Heart right ventricle (tissue), 16 donors: ENCODE measurements at places on chromosomes 5 and 9. TPM values are rescaled to one million over a fixed set of nuclear protein-coding genes. Genes with fewer than 3 reads are reported as not detected.

DNA sequence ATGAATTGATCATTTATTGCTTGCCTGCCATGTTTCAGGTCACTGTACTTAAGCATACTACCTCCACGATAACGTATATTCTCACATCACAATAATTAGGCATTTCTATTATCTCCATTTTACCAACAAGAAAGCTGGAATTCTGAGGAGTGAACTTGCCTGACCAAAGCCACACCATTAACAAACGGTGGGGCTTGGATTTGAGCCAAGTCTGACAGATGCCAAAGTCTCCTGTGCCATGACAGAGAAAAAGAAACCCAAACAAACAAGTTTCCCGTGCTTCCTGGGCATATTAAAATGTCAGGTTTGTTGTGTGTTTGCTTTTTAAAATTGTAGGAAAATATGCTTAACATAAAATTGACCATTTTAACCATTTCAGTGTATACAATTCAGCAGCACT, 40.8 kb upstream of the KCNV2 start:
- H3K4me3 ChIP-seq, result no peak overlapping the region
- H3K27ac ChIP-seq, result no peak overlapping the region
- no peaks in the 10 kb centered on the region for H3K27me3 ChIP-seq
- H3K4me1 ChIP-seq, result peaks cover 6% of the 10 kb centered on the region

DNA sequence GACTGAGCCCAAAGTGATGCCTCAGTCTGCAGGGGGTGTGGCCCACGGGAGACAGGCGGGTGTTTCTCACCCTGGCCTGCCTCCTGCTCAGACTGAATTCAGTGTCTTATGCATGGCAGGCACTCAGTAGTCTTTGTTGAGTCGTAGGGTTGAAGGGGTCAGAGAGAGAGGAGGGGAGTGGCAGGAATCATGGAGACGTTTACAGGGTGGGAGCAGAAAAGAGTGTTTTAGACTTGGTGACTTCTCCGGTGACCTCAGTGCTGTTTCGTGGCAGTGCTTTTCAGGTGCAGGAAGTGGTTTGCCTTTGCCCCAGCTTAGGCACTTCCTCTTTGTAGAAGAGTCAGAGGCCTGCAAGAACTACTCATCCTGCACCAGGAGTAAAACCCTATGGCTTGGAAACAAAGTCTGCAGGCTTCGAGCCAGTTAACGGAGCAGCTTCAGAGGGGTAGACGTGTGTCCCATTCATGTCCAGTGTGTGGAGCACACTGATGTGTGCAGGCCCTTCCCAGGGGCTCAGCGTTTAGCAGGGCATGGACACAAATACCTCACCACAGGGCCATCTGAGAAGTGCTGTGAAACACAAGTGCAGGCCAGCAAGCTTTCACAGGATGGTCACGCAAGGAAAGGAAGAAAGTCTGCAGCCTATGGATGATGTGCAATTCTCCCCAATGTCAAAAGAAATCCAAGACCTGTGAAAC, 24.5 kb upstream of the SEMA4D start:
- no peak overlapping the region for H3K27ac ChIP-seq
- peak; percentile 26 for DNase-seq
- no peaks in the 10 kb centered on the region for H3K36me3 ChIP-seq
- H3K4me1 ChIP-seq, result no peaks in the 10 kb centered on the region
- H3K27me3 ChIP-seq, result no peaks in the 10 kb centered on the region

- no peaks in the 10 kb centered on the region for H3K36me3 ChIP-seq
- H3K27ac ChIP-seq, result peak overlapping the region; percentile 27
- H3K27me3 ChIP-seq, result no peaks in the 10 kb centered on the region
- H3K4me1 ChIP-seq, result peaks cover 13% of the 10 kb centered on the region
Observed at GRCh38 chr9:137077758-137078693, 709 bp downstream of the UAP1L1 start.

Gene COL5A1
- 10.0 TPM for total RNA-seq

DNA sequence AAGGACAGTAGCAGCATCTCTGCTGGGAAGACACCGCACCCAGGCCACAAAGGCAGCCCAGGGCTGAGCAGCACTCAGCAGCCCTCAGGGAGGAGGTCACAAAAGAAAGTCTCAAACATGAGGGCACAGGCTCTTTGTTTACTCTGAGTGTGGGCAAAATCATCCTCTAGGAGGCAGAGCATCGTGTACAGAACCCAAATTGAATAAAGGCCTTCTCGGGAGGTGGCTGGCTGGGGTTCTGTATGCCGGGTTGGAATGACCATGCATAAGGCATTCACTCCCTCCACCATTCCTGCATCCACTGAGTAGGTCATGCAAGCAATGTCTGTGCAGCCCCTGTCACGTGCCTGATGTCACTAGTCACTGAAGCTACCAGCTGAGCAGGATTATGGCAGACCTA, 412.8 kb downstream of the SPOCK1 start:
- no peak overlapping the region for H3K4me3 ChIP-seq
- no peak overlapping the region for H3K27ac ChIP-seq
- no peak for DNase-seq

DNA sequence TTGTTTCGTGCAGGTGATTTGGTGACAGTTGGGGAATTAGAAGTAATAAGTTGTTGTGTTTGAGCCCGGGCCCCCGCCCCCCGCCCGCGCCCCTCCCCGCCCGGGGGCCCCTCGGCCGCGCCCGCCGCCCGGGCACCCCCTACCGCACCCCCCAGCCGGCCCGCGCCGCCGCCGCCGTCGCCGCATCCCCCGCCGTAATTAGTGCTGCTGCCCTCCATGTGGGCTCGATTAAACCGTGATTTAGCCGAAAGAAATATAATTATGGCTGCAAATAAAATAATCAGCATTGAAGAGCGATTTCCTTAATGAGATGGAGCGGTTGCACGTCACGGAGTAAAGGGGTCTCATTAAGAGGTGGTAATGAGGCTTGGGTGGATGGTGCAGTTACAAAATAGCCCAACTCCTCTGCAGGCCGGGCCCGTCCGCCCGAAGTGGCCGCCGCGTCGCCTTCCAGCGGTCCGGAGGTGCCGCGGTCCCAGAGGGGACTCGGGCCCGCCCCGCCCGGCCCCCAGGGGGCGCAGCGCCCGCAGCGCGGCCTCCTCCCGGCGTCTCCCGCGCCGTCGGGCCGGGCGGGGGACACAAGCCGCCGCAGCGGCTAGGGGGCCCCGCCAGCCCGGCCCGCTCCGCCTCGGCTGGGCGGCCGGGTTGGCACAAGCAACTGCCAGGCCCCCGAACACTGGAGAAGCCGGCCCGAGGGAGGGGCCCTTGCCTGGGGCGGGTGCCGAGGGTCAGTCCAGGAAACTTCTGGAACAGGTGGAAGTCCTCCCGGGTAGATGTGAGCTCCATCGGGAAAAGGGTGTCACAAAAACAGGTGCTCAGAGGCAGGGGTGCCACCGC, 6.9 kb upstream of the OTP start:
- peaks cover 28% of the 10 kb centered on the region for H3K4me1 ChIP-seq
- peaks cover 79% of the 10 kb centered on the region for H3K27me3 ChIP-seq
- DNase-seq, result peak; percentile 47

GRCh38 chr5:174910245-174910737, 185.9 kb downstream of the MSX2 start:
- peaks cover 7% of the 10 kb centered on the region for H3K27me3 ChIP-seq
- H3K4me1 ChIP-seq, result no peaks in the 10 kb centered on the region
- H3K4me3 ChIP-seq, result peak overlapping the region; percentile 17
- DNase-seq, result peak; percentile 59
- no peaks in the 10 kb centered on the region for H3K36me3 ChIP-seq

DNA sequence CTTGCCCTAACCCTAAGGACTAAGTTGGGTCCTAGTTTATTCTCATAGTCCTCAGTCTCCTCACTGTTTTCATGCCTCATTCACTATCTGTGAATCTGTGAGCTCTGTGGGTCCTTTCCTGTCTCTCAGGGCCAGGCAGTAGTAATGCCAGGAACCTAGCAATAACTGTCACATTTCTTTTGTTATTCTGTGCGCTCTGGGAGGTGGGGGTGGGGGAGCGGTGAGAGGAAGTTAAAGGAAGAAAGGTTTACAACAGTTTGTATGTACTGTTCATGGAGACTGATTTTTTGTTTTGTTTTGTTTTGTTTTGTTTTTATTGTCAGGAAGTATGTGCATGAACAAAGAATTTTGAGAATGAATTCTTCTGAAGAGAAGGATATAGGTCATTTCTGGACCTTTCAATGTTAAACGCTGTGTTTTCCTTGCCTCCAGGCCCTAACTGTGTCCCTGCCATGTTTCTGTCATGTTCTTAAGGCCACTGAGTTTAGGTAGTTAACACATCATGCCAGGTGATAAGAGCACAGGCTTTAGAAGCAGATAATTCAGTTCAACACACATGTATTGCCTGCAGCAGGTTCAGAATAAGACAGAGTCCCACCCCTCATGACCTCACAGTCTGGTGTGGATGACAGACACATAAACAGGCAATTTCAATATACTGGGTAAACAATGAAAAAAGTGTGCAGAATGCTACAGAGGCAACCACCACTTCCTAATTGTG, 13.3 kb upstream of the FEM1C start:
- H3K36me3 ChIP-seq, result no peaks in the 10 kb centered on the region
- no peak for DNase-seq
- peak overlapping the region; percentile 27 for H3K27ac ChIP-seq

Gene FAM120AOS
- total RNA-seq, result 28.8 TPM

- H3K4me1 ChIP-seq, result no peaks in the 10 kb centered on the region
- no peaks in the 10 kb centered on the region for H3K27me3 ChIP-seq
- no peak for DNase-seq
- no peak overlapping the region for H3K4me3 ChIP-seq
- H3K27ac ChIP-seq, result no peak overlapping the region
Observed at GRCh38 chr5:10213316-10213715, 36.4 kb downstream of the ATPSCKMT start.

GRCh38 chr9:137781906-137782585, 95.5 kb upstream of the CACNA1B start:
- no peak for DNase-seq
- H3K36me3 ChIP-seq, result peaks cover 52% of the 10 kb centered on the region
- H3K4me3 ChIP-seq, result no peak overlapping the region
- H3K27me3 ChIP-seq, result no peaks in the 10 kb centered on the region

DNA sequence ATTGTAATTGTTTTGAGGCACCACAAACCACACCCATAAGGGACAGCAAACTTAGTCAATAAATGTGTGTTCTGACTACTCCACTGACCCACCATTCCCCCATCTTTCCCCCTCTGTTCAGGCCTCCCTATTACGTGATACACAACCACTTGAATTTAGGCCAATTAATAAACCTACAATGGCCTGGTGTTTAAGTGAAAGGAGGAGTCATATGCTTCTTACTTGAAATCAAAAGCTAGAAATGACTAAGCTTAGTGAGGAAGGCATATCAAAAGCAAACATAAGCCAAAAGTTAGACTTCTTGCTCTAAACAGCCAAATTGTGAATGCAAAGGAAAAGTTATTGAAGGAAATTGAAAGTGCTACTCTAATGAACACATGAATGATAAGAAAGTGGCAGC, 14.6 kb downstream of the ZBTB43 start:
- no peaks in the 10 kb centered on the region for H3K27me3 ChIP-seq
- no peak overlapping the region for H3K4me3 ChIP-seq
- H3K4me1 ChIP-seq, result peaks cover 14% of the 10 kb centered on the region
- H3K36me3 ChIP-seq, result peaks cover 57% of the 10 kb centered on the region
- H3K27ac ChIP-seq, result no peak overlapping the region
- no peak for DNase-seq

DNA sequence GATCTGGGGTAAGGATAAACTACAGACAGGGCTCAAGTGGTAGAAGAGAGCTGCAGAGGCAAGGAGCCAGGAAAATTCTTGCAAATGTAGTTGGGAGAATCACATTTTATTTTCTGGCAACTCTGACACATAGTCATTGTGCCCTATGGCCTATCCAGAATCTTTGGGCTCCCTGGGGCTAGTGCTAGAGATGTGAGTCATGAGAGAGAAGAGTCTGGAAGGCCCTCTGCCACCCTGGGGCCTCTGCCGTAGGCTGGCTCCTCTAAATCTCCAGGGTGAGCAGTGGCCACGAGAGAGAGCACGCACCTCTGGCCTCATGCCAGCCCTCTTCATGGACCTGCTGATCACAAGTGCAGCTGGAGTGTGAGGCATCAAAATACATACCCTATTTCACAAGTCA, 74.3 kb upstream of the SSBP2 start:
- DNase-seq, result peak; percentile 67
- H3K4me3 ChIP-seq, result no peak overlapping the region

DNA sequence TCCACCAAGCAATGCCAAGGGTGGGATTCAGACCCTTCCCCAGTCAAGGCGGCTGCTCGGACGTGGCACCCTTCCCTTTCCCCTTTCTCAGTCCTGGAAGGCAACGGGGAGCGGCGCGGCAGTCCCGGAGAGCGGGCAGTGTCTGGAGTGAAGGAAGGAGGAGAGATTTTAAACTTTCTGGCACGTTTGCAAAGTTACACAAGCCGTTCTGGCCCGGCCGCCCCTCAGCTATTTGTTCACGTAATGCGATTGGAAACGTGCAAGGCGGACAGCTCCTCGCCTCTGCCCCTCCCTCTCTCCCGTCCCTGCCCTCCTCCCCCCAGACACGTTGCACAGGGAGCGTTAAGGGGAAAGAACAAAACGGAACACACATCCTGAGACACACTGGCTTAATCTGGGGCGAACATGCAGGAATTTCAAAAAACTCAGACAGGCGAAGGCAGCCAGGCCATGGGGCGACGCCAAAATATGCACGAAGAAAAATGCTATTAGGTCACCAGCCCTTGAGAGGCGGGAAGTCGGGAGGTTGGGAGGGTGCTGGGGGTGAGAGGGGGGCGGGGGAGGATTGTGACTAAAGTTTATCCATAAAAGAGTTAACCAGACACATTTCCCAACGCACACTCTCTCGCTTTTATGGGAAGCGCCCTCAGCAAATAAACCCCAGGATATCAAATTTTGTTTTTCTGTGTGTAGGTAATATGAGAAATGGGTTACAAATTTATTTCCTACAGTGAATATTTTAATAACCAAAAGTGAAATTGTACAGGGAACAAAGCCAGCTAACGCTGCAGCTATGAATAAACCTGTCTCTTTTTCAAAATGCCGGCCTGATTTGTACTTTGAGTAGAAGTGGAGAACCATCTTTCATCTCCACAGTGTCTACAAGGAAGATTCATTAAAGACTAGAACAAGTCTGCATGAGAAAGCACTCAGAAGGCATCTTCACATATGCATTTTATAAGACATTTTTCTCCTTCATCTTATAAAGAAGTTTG, at the start of gene LOX:
TSS of gene LOX (minus strand) at position 144 of the 995 bp plus-strand sequence. CDS start 274 bp downstream, outside the sequence.
- peak; percentile 34 for DNase-seq
- H3K27ac ChIP-seq, result peak within 1 kb of the TSS; percentile 45
- H3K36me3 ChIP-seq, result no peaks in the 10 kb centered on the region
- no peaks in the 10 kb centered on the region for H3K4me1 ChIP-seq
- H3K4me3 ChIP-seq, result peak within 1 kb of the TSS; percentile 59

DNA sequence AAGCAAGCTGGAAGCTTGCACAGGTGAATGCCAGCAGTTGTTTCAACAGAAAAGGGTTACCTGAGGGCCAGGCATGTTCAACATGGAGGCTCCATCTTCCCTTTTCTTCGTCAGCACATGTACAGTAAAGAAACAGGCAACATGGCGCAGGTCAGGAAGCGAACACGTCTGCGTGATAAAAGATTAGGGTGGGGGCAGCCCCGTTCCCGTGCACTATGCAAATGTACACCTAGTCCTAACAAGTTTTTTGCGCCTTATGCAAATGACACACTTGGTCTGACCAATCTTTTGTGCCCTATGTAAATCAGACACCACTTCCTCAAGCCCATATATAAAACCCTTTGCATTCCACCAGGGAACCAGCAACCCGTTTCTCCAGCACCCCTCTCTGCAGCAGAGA, 452.1 kb upstream of the PTPRD start:
- no peaks in the 10 kb centered on the region for H3K27me3 ChIP-seq
- no peaks in the 10 kb centered on the region for H3K4me1 ChIP-seq
- H3K27ac ChIP-seq, result no peak overlapping the region
- no peaks in the 10 kb centered on the region for H3K36me3 ChIP-seq
- no peak for DNase-seq
- H3K4me3 ChIP-seq, result no peak overlapping the region

- peaks cover 35% of the 10 kb centered on the region for H3K4me1 ChIP-seq
- no peaks in the 10 kb centered on the region for H3K36me3 ChIP-seq
- no peak overlapping the region for H3K4me3 ChIP-seq
- H3K27me3 ChIP-seq, result no peaks in the 10 kb centered on the region
- no peak for DNase-seq
Observed at GRCh38 chr9:116323571-116323970, 170.0 kb downstream of the PAPPA start.

Gene FOXD1
- total RNA-seq, result not detected

Gene HSD17B4
- 303 TPM for total RNA-seq
